ENCODE measurements at places on chromosomes 7 and 10. TPM values are rescaled to one million over a fixed set of nuclear protein-coding genes. Genes with fewer than 3 reads are reported as not detected.

Gene TMEM213
- total RNA-seq = 1.9 TPM

DNA sequence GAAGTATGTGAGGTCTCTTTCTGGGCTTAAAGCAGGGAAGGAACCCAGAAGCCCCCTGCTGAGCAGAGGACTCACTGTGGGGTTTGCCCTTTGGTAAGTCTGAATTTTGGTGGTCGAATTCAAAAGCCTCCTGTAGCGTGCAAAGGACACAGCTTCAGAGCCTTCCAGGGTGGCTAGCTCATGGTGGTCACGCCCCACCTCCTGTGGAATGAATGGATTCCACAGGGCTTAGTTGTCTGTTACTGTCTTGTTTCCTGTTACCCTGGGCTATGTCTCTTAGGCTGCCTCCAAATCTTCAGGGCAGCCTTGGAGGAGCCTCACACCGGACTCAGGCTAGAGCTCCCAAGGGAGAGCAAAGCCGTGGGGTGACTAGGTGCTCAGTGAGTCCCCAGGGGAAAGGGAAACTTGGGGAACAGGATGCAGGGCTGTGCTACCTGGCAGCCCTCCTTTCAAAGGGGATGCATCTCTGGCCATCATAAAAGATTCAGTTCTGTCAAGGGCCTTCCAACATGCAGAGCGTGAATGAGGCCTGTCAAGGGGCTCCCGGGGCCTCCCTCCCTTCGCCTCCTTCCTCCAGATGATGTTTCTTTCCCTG lies 211.7 kb downstream of the CCSER2 start:
- DNase-seq = no peak
- peaks cover 13% of the 10 kb centered on the region for H3K4me1 ChIP-seq
- peaks cover 29% of the 10 kb centered on the region for H3K27me3 ChIP-seq
- peak overlapping the region; percentile 53 for H3K4me3 ChIP-seq

GRCh38 chr7:125357676-125358455 lies 428.2 kb upstream of the POT1 start:
- no peak overlapping the region for H3K27ac ChIP-seq
- H3K36me3 ChIP-seq = no peaks in the 10 kb centered on the region
- H3K27me3 ChIP-seq = no peaks in the 10 kb centered on the region

DNA sequence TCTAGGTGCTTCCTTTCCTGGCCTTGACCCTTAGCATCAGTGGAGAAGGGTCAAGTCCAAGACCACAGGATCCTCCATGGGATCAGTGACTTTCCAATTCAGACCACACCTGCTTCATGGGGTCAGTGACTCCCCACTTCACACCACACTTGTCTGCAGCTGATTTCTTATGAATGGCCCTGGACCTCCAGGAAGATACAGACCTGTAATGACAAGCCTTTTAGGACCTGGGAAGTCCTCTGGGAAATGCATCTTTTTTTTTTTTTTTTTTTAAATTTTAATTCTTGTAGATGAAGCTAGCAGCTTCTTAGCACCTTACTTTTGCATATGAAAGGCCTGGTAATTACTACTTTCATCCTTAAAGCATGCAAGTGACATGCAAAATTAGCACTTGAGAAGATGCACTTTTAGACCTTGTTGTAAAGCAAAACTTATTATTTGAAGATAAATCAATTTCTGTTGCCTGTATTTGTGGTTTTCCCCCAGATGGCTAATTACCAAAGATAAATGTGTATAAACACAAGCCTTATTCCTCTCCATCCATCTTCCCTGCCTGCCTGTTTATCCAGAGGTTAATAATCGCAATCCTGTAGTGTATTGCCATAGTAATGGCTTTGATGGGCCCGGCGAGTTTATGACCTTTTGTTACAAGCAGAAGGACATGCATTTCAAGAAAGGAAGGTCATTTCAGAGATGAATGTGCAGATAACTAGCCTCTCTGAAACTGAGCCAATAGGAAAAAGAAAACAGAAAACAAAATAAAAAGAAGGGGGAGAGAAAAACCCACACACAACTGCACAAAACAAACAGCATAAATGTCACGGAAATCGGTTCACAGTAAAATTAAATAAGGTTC lies 1018.7 kb downstream of the TYW1 start:
- no peaks in the 10 kb centered on the region for H3K36me3 ChIP-seq
- no peak overlapping the region for H3K27ac ChIP-seq
- no peak for DNase-seq
- no peaks in the 10 kb centered on the region for H3K27me3 ChIP-seq
- no peaks in the 10 kb centered on the region for H3K4me1 ChIP-seq

DNA sequence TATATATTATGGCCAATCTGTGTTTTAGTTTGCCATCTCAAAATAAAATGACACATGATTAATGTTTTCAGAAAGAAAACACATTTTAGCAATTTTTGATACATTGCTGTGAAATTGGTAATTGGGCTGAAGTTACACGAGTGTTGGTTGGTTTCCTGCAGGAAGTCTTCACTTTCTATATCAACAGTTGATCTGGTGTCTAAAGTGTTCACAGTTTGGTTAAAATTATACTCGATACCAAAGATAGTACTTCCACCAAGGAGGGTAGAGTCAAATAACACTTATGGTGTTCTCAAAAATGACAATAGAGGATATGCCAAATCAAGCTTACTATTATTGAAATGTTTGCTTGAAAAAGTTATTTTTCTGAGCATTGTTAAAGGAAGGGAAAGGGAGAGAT lies 120.3 kb upstream of the GLCCI1 start:
- H3K36me3 ChIP-seq = no peaks in the 10 kb centered on the region
- no peak for DNase-seq
- H3K4me3 ChIP-seq = no peak overlapping the region
- H3K4me1 ChIP-seq = peaks cover 1% of the 10 kb centered on the region
- H3K27me3 ChIP-seq = no peaks in the 10 kb centered on the region

DNA sequence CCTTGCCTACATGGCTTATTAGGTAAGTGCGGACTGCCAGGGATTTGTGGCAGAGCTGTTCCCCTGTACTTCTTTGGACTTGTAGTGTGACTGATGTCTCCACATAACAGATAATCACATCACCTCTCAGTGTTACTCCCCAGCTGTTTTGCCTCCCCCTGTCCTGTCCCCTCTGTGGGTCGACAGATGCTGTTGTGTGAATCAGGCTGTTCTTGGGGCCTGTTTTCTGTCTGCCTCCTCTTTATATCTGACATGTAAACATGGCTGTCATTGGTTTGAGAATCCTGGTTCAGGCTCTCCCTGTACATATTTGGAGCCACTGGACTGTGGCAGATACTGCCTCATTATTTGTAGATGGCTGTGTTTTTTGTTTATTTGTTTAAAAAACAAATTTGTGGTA lies 22.7 kb downstream of the CCNY start:
- H3K27me3 ChIP-seq = no peaks in the 10 kb centered on the region
- no peak overlapping the region for H3K4me3 ChIP-seq
- no peak for DNase-seq
- H3K27ac ChIP-seq = no peak overlapping the region
- H3K4me1 ChIP-seq = peaks cover 34% of the 10 kb centered on the region

Gene NFKB2
- 30.9 TPM for total RNA-seq

Gene NKX2-3
- not detected for total RNA-seq

GRCh38 chr7:3436746-3437145 lies 135.7 kb downstream of the SDK1 start:
- no peak overlapping the region for H3K4me3 ChIP-seq
- no peaks in the 10 kb centered on the region for H3K36me3 ChIP-seq
- H3K27me3 ChIP-seq = no peaks in the 10 kb centered on the region
- no peak overlapping the region for H3K27ac ChIP-seq

Gene GNAI1
- total RNA-seq = 32.1 TPM

DNA sequence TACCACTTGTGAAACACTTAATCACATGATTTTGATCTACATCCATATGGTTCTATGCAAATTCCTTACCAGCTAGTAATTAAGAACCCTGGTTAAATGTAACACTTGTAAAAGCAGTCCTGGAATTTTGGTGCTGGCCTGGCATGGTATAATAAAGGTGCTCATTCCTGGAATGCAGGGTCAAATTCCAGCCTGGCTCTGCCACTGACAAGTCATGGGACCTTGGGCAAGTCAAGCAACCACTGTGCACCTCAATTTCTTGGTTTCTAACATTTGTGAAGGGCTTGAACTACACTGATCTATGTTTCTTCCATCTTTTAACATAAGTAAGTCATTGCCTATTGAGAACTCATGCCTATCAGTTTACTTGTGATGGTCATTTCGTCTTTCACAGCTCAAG lies 91.9 kb upstream of the PIK3CG start:
- DNase-seq = no peak
- no peaks in the 10 kb centered on the region for H3K36me3 ChIP-seq
- no peak overlapping the region for H3K27ac ChIP-seq
- H3K4me3 ChIP-seq = no peak overlapping the region

DNA sequence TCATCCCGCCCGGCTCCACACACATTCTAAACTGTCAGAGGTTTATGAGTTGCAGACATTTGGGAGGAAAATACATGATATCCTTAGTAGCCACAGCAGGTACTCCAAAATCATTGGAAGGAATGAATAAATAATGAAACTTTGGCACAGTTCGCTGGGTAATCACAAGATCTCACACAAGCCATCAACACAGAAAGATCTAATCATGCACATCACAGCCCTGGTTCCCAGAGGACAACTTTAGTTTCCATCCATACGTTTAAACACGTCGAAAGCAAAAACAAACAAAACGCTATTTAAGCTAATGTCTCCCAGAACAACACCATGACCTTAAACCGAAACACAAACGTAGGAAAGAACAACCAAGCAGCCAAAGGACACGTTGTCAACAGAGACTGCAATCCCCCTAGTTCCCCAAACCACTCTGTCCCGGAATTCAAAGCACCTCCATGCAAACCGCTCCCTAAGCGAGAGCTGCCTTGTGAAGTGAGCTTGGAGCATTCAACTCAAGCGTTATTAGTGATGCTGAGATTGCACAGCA lies 12.3 kb downstream of the SVIL start:
- H3K36me3 ChIP-seq = no peaks in the 10 kb centered on the region
- no peak overlapping the region for H3K4me3 ChIP-seq
- peaks cover 33% of the 10 kb centered on the region for H3K4me1 ChIP-seq
- no peak for DNase-seq
- no peaks in the 10 kb centered on the region for H3K27me3 ChIP-seq

GRCh38 chr7:116726149-116726548 lies 54.2 kb downstream of the MET start:
- peaks cover 28% of the 10 kb centered on the region for H3K4me1 ChIP-seq
- no peak overlapping the region for H3K4me3 ChIP-seq
- no peak for DNase-seq
- no peak overlapping the region for H3K27ac ChIP-seq

Gene EPO
- not detected for total RNA-seq

DNA sequence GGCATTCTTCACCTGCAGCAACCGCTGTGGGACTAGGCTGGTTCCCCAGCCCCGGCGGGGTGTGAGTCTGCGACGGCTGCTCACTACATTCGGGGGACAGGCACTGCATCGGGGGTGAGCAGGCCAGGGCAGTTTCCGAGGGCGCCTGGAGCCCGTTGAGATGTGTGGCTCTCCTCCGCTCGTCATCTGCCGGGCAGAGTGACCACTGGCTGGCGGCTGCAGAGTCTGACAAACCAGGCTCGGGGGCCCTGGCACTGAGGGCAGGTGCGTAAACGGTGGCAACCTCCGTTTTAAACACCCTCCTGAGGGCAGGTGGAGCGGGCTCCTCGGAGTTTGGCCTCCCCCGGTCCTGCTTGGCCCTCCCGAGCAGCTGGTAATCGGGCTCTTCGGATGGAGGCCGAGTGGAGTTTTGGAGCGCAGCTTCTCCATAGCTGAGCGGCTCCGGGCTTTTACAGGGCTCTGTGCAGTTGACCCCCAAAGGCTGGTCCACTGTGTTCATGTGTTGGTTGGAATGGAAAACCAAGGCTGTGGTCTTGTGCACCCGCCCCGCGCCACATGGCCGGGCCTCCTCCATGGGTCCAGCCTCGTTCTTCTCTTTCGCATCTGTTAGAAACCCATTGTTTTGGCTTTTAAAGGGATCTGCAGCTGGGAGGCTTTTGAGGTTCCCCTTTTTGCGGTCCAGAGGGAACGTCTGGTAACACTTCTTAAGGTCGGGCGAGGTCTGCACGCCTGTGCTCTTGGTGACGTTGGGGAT lies 20.9 kb downstream of the INSYN2A start:
- peaks cover 3% of the 10 kb centered on the region for H3K36me3 ChIP-seq
- no peaks in the 10 kb centered on the region for H3K4me1 ChIP-seq
- DNase-seq = no peak
- H3K27ac ChIP-seq = no peak overlapping the region
- no peak overlapping the region for H3K4me3 ChIP-seq
- H3K27me3 ChIP-seq = no peaks in the 10 kb centered on the region

Gene EGFR
- total RNA-seq = 62.7 TPM

Gene CUL1
- total RNA-seq = 47.5 TPM

- no peaks in the 10 kb centered on the region for H3K27me3 ChIP-seq
- H3K36me3 ChIP-seq = no peaks in the 10 kb centered on the region
- peak within 1 kb of the TSS; percentile 6 for H3K4me3 ChIP-seq
- H3K4me1 ChIP-seq = no peaks in the 10 kb centered on the region
- no peak for DNase-seq
Measured at GRCh38 chr7:16465469-16466361, at the start of gene SOSTDC1. SOSTDC1 (minus strand) TSS chr7:16465738; CDS start chr7:16465668, 70 bp downstream.

Gene FGFBP3
- 0.77 TPM for total RNA-seq

DNA sequence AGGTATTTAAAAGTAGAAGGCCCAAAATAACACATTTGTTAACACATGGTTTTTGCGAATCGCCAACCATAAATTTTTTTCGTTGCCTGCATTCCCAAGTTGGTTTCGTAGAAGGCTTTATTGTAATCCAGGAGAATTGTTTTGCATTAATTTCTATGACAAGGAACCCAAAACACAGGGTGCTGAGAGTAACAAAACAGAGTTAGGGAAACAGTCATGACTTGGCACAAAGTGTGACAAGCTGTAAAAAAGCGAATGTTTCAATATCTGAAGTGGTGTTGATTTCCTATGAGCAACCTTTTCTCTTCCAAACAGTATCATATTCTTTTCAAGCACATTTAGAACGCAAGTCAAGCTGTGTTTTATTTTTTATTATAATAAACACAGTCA lies 63.6 kb downstream of the C10orf67 start:
- no peaks in the 10 kb centered on the region for H3K4me1 ChIP-seq
- H3K36me3 ChIP-seq = no peaks in the 10 kb centered on the region
- peaks cover 10% of the 10 kb centered on the region for H3K27me3 ChIP-seq
- no peak overlapping the region for H3K4me3 ChIP-seq
- DNase-seq = no peak
- H3K27ac ChIP-seq = no peak overlapping the region

DNA sequence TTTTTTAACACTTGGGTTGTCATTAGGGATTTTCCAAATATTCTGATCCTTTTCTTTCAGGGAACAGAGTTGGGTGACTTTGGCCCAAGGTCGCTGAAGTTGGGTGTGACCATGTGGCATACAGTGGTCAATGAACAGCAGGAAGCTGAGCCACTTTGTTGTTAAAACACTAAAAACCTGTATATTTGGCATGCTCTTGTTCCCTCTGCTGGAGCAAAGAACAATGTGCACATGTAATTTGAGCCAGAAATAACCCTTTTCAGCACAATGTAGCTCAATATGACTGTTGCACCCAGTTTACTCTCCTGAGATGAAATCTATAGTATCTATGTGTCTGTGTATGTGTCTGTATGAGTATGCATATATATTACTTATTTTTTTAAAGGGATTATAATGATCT lies 74.9 kb downstream of the ADCYAP1R1 start:
- H3K27ac ChIP-seq = no peak overlapping the region
- H3K36me3 ChIP-seq = no peaks in the 10 kb centered on the region
- H3K4me3 ChIP-seq = no peak overlapping the region
- no peaks in the 10 kb centered on the region for H3K4me1 ChIP-seq
- no peak for DNase-seq
